Activated CD4-positive, alpha-beta T cell treated with anti-CD3 and anti-CD28 coated beads for 4 hours (primary cell): ENCODE measurements at places on chromosomes 16 and 17.

DNA sequence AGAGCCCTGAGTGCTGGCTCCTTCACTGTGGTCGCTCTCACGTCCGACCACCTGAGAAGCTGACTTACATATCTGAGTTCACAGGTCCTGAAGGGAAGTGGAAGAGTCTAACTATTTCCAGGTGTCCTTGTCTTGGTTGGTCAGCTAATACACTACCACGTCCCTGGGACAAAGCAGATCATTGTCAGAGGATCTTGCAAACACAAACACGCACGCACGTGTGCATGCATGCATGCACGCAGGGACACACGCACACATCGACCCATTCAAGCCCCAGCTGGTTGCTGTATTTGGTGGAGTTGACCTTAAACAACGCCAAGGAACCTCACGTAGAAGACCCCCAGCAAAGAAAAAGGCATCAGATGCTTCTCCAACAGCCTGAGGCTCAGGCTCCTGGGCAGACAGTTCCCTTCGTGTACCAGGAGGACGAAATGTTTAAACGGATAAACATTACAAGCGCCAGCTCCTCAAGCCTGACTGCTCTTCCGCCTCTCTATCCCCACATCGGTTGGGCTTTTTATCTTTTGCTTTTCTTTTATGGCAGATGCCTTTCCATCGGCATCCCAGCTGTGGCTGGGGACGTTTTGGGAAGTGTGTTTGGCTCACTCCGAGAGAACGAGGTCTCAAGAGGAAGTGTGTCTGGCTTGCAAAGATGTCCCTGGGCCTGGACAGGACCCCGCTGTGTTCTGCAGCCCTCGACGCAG is 95.8 kb downstream of the TBC1D16 start:
- no peak for DNase-seq

DNA sequence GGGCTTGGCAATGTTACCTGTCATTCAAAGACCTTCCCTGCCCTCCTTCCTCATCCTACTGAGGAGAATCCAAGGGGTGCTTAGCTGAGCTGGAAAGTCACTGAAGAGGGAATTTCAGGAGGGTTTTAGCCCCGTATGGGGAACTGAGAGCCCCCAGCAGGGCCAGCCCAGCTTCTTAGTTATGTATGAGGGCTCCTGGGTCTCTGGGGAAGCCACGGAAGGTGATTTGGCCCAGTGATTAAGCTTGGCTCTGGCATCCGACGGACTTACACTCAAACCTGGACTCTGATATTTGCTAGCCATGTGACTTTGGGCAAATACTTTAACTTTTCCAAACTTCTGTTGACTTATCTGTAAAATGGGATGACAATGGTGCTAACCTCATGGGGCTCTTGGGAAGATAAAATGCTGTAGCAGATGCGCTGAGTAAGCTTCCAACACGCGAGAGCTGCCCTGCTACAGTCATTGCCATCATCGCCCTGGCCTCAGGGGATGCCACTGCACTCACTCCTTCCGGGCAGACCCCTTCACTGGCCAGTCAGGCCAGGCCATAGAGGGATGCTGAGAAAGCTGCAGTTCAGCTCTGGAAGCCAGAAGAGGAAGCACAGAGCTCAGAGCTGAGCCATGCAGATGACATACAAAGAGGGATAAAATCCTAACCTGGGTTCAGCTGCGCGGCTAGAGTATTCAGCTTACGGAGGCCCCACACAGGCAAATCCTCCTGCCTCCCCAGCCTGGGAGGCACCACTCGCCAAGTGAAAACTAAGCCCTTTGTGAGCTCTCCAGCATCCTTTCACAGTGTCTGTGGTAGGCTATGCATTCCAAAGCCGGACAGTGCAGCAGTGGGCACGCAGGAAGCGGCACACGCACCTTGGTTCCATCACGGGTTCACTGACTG is 44.9 kb upstream of the PIK3R6 start:
- no peak for DNase-seq

GRCh38 chr16:57396786-57397185 is 7.8 kb upstream of the CCL17 start:
- no peak for DNase-seq

DNA sequence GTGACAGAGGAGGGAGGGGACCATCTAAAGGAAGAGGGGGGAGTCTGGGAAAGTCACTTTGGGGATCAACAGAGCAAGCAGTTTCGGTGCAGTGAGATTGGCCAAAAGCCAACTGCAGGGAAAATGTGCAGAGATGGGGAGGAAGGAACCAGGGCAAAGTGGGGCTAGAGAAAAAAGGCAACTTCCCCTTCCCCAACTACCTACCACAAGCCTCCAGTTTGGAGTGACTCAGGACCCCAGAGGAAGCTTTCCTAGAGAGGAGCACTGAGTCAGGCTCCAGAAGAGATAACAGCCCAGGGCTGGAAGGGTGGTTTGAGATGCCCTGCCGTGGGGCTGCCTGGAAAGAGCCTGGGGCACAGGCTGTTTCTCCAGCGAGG is 6.9 kb upstream of the CD300LD start:
- DNase-seq: no peak

DNA sequence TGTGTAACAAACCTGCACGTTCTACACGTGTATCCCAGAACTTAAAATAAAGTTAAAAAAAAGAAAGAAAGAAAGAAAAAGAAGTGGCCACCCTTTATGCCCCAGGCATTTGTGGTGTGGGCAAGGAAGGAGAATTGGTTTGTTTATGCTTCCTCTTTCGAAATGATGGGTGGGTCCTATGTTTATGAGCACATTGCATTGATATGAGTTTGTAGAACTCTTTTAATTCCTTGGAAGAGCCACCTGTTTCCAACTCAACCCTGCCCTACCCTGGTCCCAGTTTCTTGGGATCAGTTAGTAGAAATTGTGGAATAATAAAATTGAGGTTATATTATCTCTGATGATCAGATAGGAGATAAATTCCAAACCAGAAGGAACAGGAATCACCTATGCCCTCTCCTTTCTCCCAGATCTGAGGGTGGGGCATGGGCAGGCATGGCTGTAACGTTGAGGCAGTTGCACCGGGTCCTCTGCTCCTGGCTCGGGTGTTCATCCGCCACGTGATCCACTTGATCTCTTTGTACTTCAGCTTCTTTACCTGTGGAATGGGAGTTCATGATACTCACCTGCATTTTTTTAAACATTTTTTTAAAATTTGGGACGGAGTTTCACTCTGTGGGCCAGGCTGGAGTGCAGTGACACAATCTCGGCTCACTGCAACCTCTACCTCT is 15.9 kb downstream of the CHAD start:
- no peak for DNase-seq

GRCh38 chr16:88108762-88109161 is 157.5 kb downstream of the BANP start:
- no peak for DNase-seq

DNA sequence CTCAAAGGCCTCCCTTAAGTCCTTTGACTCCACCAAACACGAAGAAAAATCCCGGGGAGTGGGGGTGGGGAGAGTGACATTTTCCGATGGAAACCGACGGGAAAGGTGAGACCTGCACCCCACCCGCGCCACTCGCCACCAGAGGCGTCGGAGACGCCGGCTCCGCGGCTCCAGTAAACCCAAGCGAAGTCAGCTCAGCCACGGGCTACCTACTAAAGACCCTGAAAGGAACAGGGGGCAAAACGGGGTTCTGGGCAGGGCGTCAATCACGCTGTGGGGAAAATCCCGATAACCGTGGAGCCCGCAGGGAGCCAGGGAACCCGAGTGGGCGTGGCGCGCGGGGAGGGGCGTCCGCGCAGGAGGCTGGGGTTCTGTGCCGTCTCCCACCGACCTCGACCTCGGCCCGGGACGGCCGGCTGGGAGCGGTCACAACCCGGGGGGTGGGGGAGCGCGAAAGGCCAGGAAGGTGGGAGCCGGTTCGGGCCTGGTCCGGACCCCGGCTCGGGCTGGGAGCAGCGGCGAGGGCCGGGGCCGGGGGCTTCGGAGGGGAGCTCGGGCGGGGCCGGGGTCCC is 565 bp downstream of the WDR45B start:
- DNase-seq: peak; percentile 45

DNA sequence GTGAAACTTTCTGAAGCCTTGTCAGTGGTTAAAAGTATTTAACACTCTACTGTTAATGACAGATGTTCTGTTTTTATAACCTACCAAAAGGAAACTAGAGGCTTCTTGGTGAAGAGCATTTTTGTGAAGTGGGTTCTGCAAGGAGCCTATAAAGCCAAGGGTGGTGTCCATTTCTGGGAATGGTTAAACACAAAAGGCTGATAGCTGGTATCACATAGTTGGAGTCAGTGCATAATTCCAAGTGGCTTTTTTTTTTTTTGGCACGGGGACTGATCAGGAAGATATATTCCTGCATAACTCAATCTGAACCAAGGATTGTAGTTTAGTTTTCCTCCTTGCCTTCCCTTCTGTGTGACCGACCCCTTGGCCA is 27.6 kb upstream of the KPNB1 start:
- DNase-seq: no peak

DNA sequence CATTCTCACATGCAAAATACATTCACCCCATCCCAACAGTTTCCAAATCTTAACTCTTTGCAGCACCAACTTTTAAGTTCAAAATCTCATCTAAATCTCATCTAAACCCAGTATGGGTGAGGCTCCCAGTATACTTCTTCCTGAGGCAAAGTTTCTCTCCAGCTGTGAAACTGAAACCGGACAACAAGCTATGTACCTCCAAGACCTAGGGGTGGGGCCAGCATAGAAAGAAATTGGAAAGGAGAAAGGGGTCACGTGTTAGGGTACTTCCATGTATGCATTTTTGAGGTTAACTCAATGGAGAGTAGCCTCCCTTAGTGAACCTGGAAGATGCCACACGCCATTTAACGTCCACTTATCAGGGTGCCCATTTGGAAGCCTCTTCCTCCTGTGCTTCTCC is 23.9 kb upstream of the LRRC75A start:
- no peak for DNase-seq

- no peak for DNase-seq
These were observed 20.7 kb upstream of the MNT start for GRCh38 chr17:2421315-2422147.

- no peak for DNase-seq
These were observed 1.4 kb upstream of the SLC5A11 start for GRCh38 chr16:24844101-24845030.

GRCh38 chr17:68255151-68255550 is 7.3 kb downstream of the AMZ2 start:
- DNase-seq: no peak

- DNase-seq: no peak
These were observed 368.8 kb downstream of the SLC39A11 start for GRCh38 chr17:72723711-72724110.

GRCh38 chr16:28935924-28936783 is 4.4 kb downstream of the CD19 start:
- DNase-seq: peak; percentile 80

GRCh38 chr17:35046740-35047283 is 16.7 kb downstream of the RFFL start:
- peak; percentile 66 for DNase-seq

GRCh38 chr17:15169676-15170075 is 95.5 kb downstream of the PMP22 start:
- no peak for DNase-seq
